Suppressor macrophage (primary cell): ENCODE measurements at places on chromosomes 7 and 10.

GRCh38 chr10:59799421-59799820, 46.2 kb upstream of the MRLN start:
- DNase-seq: no peak

GRCh38 chr7:123502201-123502600, 32.2 kb downstream of the IQUB start:
- DNase-seq: no peak

DNA sequence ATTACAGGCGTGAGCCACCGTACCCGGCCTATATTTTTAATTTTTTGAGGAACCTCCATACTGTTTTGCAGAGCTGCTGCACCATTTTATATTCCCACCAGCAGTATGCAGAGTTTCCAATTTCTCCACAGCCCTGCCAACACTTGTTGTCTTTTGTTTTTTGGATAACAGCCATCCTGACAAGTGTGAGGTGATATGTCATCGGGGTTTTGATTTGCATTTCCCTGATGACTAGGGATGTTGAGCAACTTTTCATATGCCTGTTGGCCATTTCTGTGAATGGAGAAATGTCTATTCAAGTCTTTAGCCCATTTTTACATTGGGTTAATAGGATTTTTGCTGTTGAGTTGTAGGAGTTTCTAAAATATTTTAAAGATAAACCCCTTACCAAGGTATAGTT, 22.2 kb downstream of the ENTPD7 start:
- DNase-seq: peak; percentile 42

DNA sequence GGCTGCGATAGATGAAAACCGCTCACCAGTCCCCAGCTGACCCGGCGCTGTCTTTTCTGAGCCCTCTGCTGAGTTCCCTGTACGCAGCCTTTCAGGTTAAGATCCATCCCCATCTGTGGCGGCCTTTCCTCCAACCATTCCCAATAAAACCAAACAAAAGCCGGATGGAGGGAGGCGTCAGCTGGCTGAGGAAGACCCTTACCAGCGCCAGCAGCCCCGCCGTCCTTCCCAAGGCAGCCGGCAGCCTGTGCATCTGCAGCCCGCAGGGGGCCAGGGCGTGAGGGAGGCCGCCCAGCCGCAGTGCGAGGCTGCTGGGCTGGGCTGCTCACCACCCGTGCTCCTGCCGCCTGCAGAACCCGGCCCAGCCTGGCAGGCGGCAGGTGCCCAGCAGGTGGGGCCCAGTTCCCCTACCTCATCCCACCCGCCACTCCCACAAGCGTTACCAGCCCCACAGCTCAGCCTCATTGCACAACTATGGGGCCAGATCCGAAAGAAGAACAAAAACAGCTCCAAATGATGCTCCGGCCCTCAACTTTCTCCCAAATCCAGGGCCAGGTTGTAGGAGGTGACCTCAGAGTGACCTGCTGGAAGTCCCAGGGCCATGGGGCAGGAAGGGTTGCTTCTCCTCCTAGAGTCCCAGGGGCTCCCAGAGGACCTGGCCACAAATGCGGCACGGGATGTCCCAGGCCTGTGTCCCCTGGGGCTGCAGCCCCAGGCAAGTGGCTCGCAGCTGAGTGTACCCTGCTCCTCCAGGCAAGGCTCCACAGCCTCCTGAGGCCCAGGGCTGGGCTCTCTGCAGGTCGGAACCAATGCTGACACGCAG, 23.8 kb downstream of the PAPOLB start:
- no peak for DNase-seq

DNA sequence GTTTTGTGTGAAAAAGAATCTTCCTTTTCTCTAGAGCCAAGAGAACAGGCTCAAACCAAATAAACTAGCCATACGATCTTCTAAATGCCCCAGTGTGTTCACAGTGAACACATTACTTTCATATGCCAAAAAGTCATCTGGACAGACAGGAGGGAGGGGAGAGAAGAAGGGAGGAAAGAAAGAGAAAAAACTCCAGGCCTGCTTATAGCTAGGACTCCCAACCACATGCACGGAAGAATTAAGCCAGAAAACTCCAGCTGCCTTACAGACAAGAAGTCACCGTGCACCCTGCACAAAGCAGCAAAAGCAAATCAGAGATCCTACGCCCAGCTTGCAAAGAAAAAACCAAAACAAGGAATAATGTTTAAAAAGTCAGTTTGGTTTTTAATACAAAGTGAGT, 34.3 kb downstream of the SNX8 start:
- no peak for DNase-seq

DNA sequence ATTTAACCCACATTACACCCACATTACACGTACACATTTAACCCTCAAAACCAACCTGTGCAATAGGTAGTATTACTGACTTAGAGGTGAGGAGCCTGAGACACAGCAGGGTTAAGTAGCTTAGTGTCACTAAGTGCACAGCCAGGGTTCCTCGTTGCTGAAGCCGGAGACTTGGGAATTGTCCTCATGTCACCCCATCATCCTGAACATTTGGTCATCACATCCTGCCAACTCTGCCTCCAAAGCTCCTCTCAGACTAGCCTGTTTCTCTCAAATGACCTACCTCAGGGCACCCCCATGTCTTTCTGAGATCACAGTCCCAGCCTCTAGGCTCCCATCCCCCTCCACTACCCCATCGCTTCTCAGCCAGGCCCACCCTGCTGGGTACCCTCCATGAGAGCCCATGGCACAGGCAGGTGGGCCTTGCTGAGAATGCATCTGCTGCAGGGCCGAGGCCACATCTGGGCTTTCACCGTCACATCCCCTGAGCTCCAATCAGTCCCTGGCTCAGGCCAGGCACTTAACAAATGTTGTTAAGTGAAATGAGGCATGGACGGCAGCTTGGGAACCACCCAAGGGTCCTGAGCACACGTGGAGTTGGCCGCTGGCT, 21.1 kb upstream of the PCBD1 start:
- DNase-seq: no peak

GRCh38 chr10:31706464-31707092, 222.1 kb downstream of the ARHGAP12 start:
- DNase-seq: no peak

- no peak for DNase-seq
Measured at GRCh38 chr10:30438021-30438850, 4.3 kb downstream of the MAP3K8 start.

- DNase-seq: peak; percentile 86
Measured at GRCh38 chr7:105352018-105352612, 36.6 kb downstream of the SRPK2 start.

- DNase-seq: peak; percentile 30
Measured at GRCh38 chr10:77925410-77925794, 1.2 kb downstream of the DLG5 start.

DNA sequence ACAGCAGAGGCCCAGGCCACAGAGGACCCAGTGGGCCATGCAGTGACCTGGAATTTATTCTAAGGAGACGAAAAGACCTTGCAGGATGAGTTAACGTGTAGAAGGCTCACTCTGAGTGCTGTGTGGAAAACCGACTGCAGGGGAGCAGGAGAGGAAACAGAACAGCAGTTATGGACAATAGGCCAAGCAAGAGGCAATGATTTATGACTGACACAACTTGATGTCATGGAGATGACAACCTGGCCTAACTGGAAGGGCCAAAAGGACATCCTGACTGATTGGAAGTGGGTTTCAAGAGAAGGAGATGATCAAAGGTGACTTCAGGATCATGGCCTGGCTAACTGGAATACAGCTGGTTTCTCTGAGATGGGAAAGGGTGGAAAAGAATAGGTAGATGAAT, 70.2 kb upstream of the RAPGEF5 start:
- DNase-seq: no peak

- no peak for DNase-seq
Measured at GRCh38 chr10:35324196-35324595, 12.1 kb upstream of the CCNY start.

DNA sequence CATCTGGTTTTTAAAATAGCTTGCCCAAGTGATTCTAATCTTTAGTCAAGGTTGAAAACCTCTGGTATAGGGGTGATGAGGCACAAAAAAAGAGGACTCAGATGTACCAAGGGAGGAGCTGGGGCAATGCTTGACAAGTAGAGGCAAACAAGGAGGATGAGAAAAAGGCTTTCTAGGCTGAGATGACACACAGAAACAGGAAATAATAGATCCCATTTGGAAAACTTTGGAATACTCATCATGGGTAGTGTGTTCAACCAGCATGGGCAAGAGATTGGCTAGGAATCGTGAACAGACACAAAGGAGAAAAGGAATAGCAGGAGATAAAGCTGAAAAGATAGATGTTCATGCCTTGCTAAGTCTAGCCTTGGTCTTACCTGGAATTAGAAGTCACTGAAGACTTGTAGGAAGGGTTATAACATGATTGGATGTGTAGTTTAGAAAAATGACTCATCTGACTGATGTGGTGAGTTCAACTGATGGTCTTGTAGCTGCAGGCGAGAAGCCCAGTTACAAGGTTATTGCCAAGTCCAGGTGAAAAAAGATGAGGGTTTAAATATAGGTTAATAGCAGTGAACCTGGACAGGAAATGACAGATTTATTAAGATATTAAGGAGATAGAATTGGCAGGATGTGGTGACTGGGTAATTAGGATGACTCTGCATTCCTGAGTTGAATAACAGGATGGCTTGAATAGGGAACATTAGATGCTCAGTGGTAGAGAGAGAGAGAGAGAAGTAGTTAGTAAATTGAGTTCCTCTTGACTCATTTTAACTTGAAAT, 214.0 kb upstream of the LRGUK start:
- DNase-seq: no peak

- no peak for DNase-seq
Measured at GRCh38 chr7:134512271-134512670, 15.1 kb upstream of the AKR1B10 start.

GRCh38 chr10:117535298-117536071, 7.1 kb upstream of the EMX2 start:
- DNase-seq: peak; percentile 58

- no peak for DNase-seq
Measured at GRCh38 chr10:62081341-62082270, 180.1 kb downstream of the ARID5B start.

GRCh38 chr10:71827852-71828251, 23.2 kb downstream of the PSAP start:
- DNase-seq: no peak

DNA sequence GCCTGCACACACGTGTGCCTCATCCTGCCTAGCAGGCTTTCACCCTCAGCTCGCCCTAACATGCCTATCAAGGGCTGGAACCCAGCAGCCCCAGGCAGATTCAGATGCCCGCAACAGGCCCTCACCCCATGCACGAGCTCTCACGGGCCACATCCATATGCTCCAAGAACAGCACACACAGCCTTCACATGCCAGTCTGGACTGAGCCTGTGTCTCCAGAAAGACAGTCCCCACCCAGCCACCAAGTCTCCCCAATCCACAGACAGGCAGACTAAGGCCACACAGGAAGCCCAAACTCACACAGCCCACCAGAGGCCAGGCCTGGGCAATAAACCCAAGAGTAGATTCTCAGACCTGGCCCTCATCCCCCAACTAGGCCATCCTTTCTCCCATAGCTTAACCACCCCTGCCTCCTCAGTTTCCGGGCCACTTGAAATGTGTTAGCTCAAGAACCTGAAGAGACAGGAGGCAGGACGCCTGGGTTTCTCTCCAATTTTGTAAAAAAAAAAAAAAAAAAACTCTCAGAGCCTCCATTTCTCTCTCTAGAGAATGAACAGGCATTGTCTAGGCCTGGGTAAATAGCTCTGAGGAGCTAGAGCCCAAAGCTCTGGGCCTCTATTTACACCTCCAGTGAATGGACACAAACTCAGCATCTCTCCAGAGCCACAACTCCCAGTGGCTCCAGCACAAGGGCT, 6.8 kb downstream of the LDB1 start:
- DNase-seq: no peak

DNA sequence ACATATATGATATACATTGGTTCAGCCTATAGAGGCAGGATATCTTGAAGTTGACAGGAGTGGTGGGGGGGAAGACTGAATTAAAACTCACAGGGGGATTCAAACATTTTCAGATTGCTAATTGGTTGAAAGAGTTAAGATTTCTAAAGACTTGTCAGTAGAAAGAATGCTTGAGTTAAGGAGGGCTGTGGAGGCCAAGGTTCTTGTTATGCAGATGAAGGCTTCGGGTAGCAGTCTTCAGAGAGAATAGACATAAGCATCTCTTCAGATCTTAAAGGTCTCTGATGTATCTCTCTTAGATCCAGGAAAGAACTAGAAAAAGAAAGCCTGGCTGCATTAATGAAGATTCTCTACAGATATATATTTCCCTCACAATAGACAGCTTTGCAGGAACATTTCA, 209.8 kb upstream of the SEMA3D start:
- no peak for DNase-seq

- no peak for DNase-seq
Measured at GRCh38 chr7:66152371-66153191, 37.9 kb downstream of the CRCP start.

GRCh38 chr7:108308903-108309302, 147.3 kb downstream of the NRCAM start:
- DNase-seq: no peak
